Activated T-cell treated with anti-CD3 and anti-CD28 coated beads for 24 hours (primary cell): ENCODE measurements at places on chromosomes 11 and 22.

- DNase-seq, result no peak
Measured at GRCh38 chr11:69165775-69166174, 10.0 kb downstream of the SMIM38 start.

DNA sequence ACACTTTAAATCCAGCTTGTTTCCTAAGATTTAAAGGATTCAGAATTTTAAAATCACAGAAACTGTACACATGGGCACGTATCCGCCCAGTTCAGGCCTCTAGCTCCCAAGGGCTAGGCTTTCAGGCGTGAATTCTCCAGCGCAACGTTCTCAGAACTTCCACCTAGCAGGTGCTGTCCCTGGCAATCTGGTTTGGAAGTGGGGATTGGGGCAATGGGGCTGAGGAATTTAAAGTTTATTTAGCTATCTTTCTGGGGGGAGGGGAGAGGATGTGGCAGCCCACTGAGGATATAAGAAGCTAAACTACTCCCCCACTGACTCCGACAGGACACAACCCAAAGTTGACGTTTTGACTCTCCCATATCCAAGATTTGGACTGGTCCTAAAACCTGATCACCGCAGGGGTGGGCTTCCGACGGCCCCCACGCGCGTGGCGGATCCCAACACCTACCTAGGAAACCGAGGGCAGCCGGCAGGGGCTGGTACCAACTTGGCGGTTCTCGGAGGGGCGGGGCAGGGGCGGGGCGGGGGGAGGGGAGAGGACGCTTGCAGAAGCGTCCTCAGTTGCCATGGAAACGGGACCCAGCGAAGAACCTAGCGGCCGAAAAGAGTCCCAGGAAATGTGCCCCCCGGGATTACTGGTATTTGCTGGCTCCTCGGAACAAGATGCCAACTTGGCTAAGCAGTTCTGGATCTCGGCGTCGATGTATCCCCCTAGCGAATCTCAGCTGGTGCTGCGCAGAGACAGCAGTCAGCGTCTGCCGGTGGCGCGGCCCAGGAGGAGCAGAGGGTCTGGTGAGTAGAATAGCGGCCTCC lies at the start of gene HOATZ:
Gene HOATZ (plus strand): TSS at position 563 of the 816 bp plus-strand sequence. CDS start 7 bp downstream, at position 570.
- DNase-seq, result no peak

DNA sequence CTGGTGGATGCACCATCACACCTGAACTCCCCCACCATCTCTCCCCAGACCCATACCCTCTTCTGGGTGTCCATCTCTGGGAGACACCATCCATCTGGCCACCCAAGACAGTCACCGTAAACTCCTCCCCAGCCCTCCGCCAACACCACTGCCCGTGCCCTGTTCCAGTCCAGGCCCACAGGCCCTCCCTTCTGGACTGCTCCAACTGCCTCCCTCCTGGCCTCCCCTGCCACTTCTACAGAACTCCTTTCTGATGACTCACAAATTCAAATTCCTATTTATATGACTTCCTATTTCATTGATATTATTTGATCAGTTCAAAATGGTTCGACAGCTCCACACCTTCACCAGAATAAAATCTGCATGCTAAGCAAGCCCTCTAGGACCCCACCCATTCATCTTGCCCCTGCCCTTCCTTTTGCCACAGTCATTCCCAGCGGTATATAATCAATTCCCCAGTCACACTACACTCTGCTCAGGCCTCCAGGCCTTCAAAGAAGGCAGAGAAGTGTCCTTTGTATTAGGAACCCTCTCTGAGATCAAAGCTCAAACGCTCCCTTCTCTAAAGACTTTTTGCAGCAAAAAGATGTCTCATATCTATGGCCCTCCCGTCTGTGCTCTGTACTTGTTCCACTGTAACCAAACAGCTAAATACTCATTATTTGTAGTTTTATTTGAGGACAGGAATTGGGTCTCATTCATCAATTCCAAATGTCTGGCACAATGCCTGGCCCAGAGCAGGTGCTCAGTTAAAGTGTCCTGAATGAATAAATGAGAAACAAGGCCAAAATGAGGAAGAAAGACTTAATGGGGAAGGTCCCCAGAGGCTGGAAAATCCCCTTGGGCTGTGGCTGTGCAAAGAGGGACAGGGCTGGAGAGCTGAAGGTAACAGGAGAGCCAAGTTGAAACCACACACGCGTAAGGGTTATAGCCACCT lies 29.0 kb downstream of the MYH9 start:
- DNase-seq, result no peak

DNA sequence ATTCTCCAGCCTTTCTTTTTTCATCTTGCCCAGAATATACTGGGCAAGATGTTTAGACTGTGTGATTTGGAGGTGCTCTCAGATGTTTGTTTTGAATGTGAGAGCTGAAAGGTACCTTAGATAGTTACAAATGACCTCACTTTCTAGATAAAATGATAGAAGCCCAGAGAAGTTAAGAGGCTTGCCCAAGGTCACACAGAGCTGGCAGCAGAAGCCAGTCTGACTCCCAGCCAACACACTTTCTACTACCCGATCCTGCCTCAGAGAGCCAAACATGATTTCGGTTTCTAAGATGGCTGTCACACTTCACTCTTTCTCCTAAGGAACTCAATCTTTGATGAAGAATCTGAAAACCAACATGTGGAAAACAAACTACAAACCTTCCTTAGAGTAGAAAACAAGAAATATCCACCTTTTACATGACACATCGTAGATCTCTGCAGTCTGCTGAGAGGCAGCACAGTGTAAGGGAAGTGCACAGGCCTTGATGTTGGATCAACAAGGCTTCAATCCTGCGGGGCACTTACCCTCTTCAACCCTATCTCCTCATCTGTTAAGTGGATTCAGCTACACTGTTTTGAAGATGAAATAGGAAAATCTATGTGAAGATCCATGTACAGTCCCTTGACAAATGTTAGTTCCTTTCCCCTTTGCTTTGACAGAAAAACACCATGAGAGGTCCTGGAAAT lies 58.6 kb downstream of the SYTL2 start:
- no peak for DNase-seq

GRCh38 chr22:27372969-27373670 lies 428.4 kb downstream of the MN1 start:
- DNase-seq, result no peak

- DNase-seq, result no peak
Measured at GRCh38 chr22:19438298-19438697, 6.0 kb downstream of the MRPL40 start.

DNA sequence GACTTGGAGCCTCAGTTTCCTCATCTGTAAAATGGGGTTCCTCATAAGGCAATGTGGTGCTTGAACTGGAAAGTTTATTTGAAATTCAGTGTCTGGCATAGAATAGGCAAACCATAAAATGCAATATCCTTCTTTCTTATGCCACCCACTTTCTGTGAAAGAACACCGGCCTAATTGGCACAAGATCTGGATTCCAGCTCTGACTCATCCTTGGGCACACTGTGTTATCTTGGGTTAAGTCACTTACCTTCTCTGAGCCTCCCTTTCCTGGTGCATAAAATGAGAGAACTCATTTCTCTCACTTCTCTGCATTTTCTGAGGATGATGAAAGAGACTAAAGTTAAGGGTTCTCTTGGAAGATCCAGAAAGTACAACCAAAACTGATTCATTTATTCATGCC lies 5.1 kb downstream of the INSC start:
- DNase-seq, result no peak

DNA sequence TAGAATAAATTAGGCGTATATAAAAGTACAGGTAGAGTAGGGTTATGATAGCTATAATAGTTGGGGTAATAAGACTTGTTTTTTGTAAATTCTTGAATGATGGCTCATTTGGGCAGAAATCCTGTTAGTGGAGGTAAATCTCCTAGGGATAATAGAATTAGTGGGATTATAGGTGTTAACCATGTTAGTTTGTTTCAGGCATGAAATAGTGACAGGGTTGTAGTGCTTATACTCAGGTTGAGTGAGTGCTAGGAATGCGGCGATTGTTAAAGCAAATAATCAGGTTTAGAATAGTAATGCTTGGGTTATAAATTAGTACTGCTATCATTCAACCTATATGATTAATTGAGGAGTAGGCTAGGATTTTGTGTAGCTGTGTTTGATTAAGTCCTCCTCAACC lies 297.1 kb downstream of the DYNC2H1 start:
- no peak for DNase-seq

GRCh38 chr22:43988960-43989359 lies 33.7 kb downstream of the SAMM50 start:
- DNase-seq, result no peak

- no peak for DNase-seq
Measured at GRCh38 chr11:44904261-44905020, 46.2 kb downstream of the TP53I11 start.

DNA sequence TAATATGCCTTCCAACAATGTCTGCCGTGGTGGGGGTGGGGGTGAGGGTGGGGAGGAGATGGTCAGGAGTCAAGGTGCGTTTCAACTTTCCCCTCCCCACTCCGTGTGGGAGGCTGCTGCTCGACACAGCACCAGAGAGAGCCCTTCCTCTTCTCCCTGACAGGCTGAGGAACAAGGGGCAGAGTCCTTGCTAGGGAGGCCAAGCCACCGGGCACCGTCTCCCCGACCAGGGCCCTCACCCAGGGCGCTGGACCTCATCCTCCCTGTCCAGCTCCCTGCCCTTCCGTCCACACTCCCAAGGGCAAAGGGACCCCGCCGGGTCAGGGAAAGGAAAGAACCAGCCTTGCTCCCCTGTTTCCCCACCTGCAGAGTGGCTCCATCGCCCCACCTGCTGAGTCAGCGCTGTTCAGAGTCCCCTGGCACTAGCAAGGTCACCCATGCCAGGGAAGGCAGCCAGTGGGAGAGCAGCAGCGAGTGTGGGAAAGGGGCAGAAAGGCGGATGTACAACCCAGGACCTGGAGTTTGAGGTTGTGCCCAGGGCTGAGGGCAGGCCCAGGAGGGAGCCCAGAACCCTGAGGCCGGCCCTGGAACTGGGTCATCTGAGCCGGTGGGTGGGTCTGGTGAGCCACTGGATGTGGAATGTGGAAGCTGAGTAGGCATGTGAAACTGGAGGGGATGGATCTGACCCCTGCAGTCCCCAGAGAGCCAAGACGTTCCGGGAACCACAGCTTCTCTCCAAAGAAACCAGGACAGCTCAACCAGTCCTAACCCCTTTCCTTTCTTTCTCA lies 47.2 kb downstream of the BUD13 start:
- DNase-seq, result no peak

DNA sequence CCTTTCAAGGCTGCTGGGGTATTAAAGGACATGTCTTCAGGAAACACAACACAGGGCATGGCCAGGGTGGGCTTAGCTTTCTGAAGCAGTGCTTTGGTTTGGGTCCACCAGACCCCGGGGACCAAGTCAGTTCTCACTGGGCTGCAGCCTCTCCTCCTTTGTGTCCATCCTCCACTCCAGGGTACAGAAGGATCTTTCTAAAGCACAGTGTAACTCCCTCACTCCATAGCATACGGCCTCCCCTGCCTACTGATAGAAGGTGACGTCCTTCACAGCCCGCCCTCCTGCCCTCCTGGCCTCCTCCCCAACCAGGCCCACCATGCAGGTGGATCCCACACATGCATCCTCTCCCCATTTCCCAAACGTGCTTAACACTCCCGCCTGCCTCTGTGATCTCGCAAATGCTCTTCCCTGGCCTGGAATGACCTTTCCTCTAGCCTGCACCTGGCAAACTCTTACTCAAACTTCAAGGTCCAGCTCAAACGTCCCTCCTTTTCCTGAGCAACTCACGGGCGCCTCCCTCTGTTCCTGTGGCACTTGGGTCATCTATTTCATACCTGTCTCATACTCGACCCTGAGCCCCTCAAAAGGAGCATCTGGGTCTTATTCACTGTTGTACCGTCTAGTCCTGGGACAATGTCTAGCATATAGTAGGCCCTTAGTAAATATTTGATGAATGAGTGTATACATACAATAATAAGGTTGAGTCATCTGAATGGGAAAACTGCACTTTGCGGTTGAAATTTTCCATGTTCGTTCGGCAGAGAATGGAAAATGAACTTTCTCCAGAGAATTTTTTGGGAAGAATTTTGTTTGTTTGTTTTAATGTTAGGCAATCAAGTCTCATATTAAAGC lies 187.7 kb downstream of the EFCAB6 start:
- DNase-seq, result no peak

DNA sequence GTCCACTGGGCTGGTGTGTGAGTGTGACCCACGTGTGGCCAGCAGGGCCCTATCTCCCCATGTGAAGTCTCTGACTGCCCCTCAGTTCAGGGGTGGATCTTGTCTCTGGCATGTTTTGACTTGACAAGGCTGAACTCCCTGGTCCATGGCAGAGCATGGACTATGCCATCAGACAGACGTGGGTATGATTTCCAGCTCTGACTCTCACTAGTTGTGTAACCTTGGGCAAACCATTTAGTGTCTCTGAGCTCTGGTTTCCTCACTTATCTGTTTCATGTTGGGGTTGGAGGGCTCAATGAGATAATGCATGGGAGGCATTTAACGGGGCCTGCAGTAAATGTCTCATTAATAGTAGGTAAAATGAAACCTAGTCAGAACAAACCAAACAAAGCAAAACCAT lies 254.5 kb upstream of the NARS2 start:
- DNase-seq, result no peak

DNA sequence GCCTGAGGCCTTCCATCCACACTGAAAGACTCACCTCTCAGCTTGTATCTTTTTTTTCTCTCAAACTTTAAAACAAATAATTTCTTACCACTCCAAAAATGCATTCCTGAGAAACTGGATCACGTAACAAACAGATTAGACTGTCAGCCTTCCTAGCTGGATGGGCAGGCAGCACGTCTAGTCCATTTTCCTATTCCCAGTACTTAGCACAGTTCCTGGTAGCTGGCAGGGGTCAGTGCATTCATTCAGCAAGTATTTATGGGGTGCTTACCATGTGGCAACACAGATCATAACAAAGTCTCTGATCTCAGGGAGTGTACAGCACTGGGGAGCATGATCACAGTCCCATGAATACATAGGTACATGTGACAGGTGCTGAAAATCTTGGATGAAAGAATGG lies 89.6 kb downstream of the UBASH3B start:
- DNase-seq, result no peak

DNA sequence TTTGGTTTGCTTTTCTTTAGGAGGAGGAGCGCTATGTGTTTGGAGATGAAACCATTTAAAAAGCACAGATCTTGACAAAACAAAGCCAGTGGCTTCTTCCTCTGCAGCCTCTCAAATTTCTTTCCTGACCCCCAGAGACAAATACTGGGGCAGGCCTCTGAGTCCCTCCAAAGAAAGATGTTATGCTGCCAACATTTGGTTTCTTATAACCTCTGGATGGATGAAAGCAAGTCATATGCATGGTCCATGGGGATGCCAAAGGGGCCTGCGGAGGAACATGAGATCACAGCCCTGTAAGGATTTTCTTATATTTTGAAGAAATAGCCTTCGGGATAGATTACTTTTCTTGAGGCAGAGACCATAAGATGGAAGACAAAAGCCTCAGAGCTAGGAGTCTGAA lies 179.1 kb downstream of the TENM4 start:
- no peak for DNase-seq

DNA sequence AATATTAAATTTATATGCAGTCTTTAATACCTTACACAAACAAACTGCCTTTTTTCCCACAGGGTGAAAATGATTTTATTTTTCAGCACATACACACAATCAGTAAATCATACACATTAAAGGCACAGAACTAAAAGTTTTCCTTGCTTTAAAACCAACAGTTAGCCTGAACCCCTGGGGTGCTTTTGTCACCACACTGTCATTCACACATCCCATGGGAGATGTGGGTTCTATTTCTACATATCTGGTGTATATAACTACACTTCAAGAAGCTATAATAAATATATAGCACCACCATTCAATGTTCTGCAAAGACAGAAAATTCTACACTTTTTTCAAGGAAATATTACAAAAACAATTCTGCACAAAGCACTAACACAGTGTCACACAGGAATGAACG lies 197.0 kb downstream of the GUCY1A2 start:
- DNase-seq, result no peak

- no peak for DNase-seq
Measured at GRCh38 chr11:61356706-61357105, 5.0 kb downstream of the CYB561A3 start.
